Bladder microvascular endothelial cell (primary cell): ENCODE measurements at places on chromosomes 16 and 17. TPM values are rescaled to one million over a fixed set of nuclear protein-coding genes. Genes with fewer than 3 reads are reported as not detected.

Gene C17orf67
- 1.8 and 3.3 TPM in 2 replicates for total RNA-seq

Gene RANBP10
- total RNA-seq, result 4.2 and 11.8 TPM in 2 replicates

Gene FBXW10
- total RNA-seq, result 0.06 TPM in 1 of 2 replicates, not detected in the other

Gene CX3CL1
- 3.6 and 89.1 TPM in 2 replicates for total RNA-seq

Gene OMG
- 6.0 TPM in 1 of 2 replicates, not detected in the other for total RNA-seq

Gene TAC4
- total RNA-seq, result not detected in 2 replicates

Gene TMEM204
- 57.5 and 67.7 TPM in 2 replicates for total RNA-seq

Gene MYH3
- under 0.01 and 0.88 TPM in 2 replicates for total RNA-seq

Gene RPGRIP1L
- total RNA-seq, result 2.8 and 6.7 TPM in 2 replicates

Gene ANKRD11
- 45.5 and 99.8 TPM in 2 replicates for total RNA-seq

Gene DPEP3
- total RNA-seq, result 0.16 TPM in 1 of 2 replicates, not detected in the other

Gene ASPA
- total RNA-seq, result 0.13 TPM in 1 of 2 replicates, not detected in the other

Gene TEPSIN
- 12.1 and 19.6 TPM in 2 replicates for total RNA-seq

Gene FKBP10
- 66.5 and 243 TPM in 2 replicates for total RNA-seq

Gene TEX14
- under 0.01 TPM in 1 of 2 replicates, not detected in the other for total RNA-seq

Gene TBC1D3E
- total RNA-seq, result not detected in 2 replicates

Gene ABCA6
- total RNA-seq, result 19.3 and 21.1 TPM in 2 replicates

Gene AGRP
- not detected in 2 replicates for total RNA-seq

Gene MIF4GD
- total RNA-seq, result 10.1 and 10.8 TPM in 2 replicates

Gene TNFRSF17
- not detected in 2 replicates for total RNA-seq

Gene TIMP2
- total RNA-seq, result 35.9 and 132 TPM in 2 replicates

Gene KRT12
- total RNA-seq, result not detected in 2 replicates

Gene NAGS
- total RNA-seq, result 2.0 and 5.3 TPM in 2 replicates

Gene STARD3
- 35.8 and 38.1 TPM in 2 replicates for total RNA-seq

Gene PIK3R5
- total RNA-seq, result not detected in 2 replicates

Gene DHRS7C
- not detected in 2 replicates for total RNA-seq

Gene NRN1L
- total RNA-seq, result 0.16 TPM in 1 of 2 replicates, not detected in the other

Gene SCRN2
- 33.5 and 44.7 TPM in 2 replicates for total RNA-seq

Gene FA2H
- not detected in 2 replicates for total RNA-seq

Gene ACSF2
- 11.7 and 15.7 TPM in 2 replicates for total RNA-seq

Gene KCNH6
- 0.06 TPM in 1 of 2 replicates, not detected in the other for total RNA-seq

Gene CES5A
- total RNA-seq, result not detected in 2 replicates

Gene POLR3K
- total RNA-seq, result 5.5 and 7.3 TPM in 2 replicates

Gene ZNF267
- 22.0 and 37.0 TPM in 2 replicates for total RNA-seq

Gene SOCS1
- total RNA-seq, result 0.16 and 0.50 TPM in 2 replicates

Gene NPIPB6
- not detected in 2 replicates for total RNA-seq

Gene PDILT
- total RNA-seq, result not detected in 2 replicates

Gene NLRC3
- total RNA-seq, result 0.97 and 3.8 TPM in 2 replicates

Gene CNGB1
- total RNA-seq, result not detected in 2 replicates
